ENCODE measurements at places on chromosomes 3 and 15. TPM values are rescaled to one million over a fixed set of nuclear protein-coding genes. Genes with fewer than 3 reads are reported as not detected.

The GATA2 gene
- total RNA-seq = 0.52 TPM

The DPPA2 gene
- total RNA-seq = not detected

The PP2D1 gene
- total RNA-seq = not detected

The SRGAP3 gene
- total RNA-seq = 15.7 TPM

The ZNF620 gene
- 2.1 TPM for total RNA-seq

The CFAP92 gene
- 1.6 TPM for total RNA-seq

The CLDN18 gene
- under 0.01 TPM for total RNA-seq

The RAB5A gene
- 38.6 TPM for total RNA-seq

The CHRFAM7A gene
- 2.1 TPM for total RNA-seq

The ZDHHC19 gene
- total RNA-seq = not detected

The HRG gene
- not detected for total RNA-seq

The RPL15 gene
- 3,028 TPM for total RNA-seq

The SMCO1 gene
- total RNA-seq = 3.7 TPM

The SNTN gene
- total RNA-seq = not detected

The UACA gene
- 100 TPM for total RNA-seq

The C3orf38 gene
- total RNA-seq = 24.0 TPM

The NCK1 gene
- total RNA-seq = 36.5 TPM

The GRAMD1C gene
- 1.6 TPM for total RNA-seq

The SLC12A1 gene
- not detected for total RNA-seq

The SUCNR1 gene
- total RNA-seq = 0.52 TPM

The ADAM10 gene
- 50.1 TPM for total RNA-seq

The AP3B2 gene
- total RNA-seq = not detected

The PRRT3 gene
- 0.52 TPM for total RNA-seq

The PLSCR2 gene
- total RNA-seq = not detected

The ZNF717 gene
- total RNA-seq = 16.7 TPM

The PLSCR5 gene
- not detected for total RNA-seq

The GRIP2 gene
- 8.9 TPM for total RNA-seq

The KLHL40 gene
- total RNA-seq = 179 TPM

The MKRN2OS gene
- not detected for total RNA-seq

The BOC gene
- total RNA-seq = 28.7 TPM

The ARPP19 gene
- 69.9 TPM for total RNA-seq

The DAZL gene
- not detected for total RNA-seq

The CTXND1 gene
- total RNA-seq = 0.52 TPM

The TMEM158 gene
- 0.52 TPM for total RNA-seq

The ITIH1 gene
- under 0.01 TPM for total RNA-seq

The RTP4 gene
- 1.0 TPM for total RNA-seq

The NR1I2 gene
- total RNA-seq = under 0.01 TPM

The RAB43 gene
- total RNA-seq = 3.7 TPM

The ISLR2 gene
- total RNA-seq = 2.1 TPM

The RCN2 gene
- 27.1 TPM for total RNA-seq

The EXD1 gene
- not detected for total RNA-seq

The PEX5L gene
- not detected for total RNA-seq

The SNX22 gene
- 1.0 TPM for total RNA-seq

The RPP14 gene
- 20.4 TPM for total RNA-seq

The CXCR6 gene
- total RNA-seq = not detected

The ALS2CL gene
- 5.2 TPM for total RNA-seq

The SERINC4 gene
- total RNA-seq = under 0.01 TPM
